ENCODE measurements at places on chromosomes 5 and 9. TPM values are rescaled to one million over a fixed set of nuclear protein-coding genes. Genes with fewer than 3 reads are reported as not detected.

The LCNL1 gene
- 3.0 TPM for total RNA-seq

The STRBP gene
- total RNA-seq = 13.1 TPM

The MAP1B gene
- 207 TPM for total RNA-seq

The FOXD1 gene
- total RNA-seq = 73.4 TPM

The GFPT2 gene
- total RNA-seq = 80.0 TPM

The GLRA1 gene
- not detected for total RNA-seq

The BHMT gene
- not detected for total RNA-seq

The ZNF300 gene
- total RNA-seq = 7.7 TPM

The CCDC192 gene
- not detected for total RNA-seq

DNA sequence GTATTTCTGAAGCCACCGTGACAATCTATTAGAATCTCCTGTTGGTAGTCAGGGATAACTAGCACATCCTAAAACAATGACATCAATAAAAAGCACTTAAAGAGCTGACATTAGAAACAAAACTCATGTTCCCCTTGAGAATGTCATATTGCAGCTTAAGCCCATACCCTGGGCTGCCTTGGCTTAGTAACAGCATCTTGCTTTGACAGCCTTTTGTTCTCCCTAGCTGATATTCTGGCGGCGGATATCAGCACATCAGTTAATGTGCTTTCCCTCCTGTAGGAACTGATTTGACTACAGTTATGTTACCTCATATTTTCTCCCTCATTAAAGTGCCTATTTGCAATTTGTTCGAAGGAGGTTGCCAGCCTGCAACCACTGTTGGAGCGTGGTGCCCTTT lies 214.1 kb downstream of the CD180 start:
- no peak for DNase-seq

DNA sequence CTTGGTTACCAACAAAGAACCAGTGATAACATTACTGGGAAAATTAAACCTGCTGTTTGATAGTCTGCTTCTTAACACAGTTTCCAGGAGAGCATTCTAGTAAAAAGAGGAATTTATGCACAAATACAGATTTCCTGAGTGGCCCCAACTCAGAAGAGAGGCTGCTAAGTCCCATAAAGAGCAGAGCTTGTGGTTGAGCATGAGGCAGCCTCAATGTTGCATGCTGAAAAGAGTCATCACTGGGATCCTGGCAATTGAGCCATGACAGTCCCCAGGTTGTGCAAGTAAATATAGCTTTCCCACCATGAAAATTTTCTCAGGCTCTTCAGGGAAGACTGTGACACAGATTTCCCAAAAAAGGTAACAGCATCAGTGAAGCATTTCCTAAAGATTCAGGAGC lies 47.5 kb upstream of the ADRB2 start:
- DNase-seq = no peak

GRCh38 chr9:99822109-99822805 lies 572 bp downstream of the NR4A3 start:
- no peak for DNase-seq

DNA sequence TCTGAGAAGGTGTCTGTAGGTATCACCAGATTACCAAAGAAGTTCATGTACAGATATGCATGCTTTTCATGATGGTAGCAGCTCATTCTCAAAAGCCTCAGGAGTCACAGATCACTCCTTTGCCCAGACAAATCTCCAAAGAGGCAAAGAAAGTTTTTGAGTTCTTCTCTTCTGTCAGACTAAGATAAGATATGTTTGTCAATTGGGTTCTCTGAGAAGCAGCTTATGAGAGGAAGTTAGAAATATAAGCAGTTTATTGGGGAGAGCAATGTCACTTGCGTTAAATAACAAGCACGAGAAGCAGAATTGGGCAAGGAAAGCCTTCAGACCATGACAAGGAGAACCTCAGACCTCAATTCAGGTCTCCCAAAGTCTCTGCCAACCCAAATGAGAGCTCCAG lies 219.2 kb upstream of the KLF4 start:
- no peak for DNase-seq

DNA sequence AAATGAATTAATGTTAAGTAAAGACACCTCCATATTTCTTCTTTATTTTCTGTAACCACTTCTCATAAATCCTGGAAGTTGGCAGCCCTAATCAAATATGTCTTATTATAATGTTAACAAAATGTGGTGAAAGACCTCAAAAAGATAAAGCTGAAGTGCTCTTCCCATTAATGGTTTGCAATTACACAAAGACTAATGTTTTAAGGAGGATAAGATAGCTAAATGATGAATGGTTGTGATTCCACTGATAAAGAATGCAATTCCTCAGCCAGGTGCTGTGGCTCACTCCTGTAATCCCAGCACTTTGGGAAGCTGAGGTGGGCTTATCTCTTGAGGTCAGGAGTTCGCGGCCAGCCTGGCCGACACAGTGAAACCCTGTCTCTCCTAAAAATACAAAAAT lies 125.8 kb upstream of the SNX2 start:
- DNase-seq = no peak

GRCh38 chr9:6229619-6230018 lies 14.0 kb downstream of the IL33 start:
- no peak for DNase-seq

DNA sequence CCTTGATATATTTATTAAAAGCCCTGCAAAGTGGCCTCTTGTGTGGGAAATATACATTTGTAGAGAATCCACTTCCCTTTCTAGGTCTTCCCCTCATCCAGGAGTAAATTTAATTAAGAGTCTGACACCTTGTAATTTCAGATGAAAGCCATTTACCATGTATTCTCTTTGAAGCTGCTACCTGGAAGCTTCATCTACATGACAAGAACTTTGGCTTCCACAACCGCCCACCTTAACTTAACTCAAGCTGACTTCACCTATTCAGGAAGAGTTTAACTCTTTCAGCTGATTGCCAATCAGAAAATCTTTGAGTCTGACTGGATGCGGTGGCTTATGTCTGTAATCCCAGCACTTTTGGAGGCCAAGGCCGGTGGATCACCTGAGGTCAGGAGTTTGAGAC lies 899.9 kb downstream of the TAF11L14 start:
- no peak for DNase-seq

GRCh38 chr5:10599862-10600284 lies 36.0 kb downstream of the ANKRD33B start:
- DNase-seq = peak; percentile 4

- DNase-seq = no peak
Observed at GRCh38 chr5:155540000-155540595, 526.5 kb downstream of the KIF4B start.

- DNase-seq = peak; percentile 91
Observed at GRCh38 chr9:87725900-87726709, at the start of gene CTSL. TSS of gene CTSL (plus strand) at chr9:87726119. CDS start at chr9:87727604, 1,485 bp downstream.

- DNase-seq = no peak
Observed at GRCh38 chr9:91258451-91258850, 103.3 kb downstream of the AUH start.

- DNase-seq = no peak
Observed at GRCh38 chr5:111229221-111229835, 5.1 kb downstream of the CAMK4 start.

DNA sequence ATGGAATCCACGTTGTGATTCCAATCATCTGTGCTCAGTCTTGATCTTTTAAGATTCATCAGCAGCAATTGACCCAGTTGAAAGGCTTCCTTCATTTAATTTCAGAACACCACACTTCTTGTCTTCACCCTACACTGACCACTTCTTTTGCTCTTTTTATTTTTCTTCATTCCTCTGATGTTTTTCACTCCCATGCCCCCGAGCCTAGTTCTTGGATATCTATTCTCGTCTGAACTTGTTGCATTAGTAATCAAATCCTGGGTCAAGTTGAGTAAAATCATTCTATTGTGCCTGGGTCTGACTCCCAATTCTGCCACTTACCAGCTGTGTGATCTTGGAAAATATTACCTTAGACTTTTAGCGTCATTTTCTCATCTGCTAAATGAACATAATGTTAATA lies 356.5 kb downstream of the CDH12 start:
- DNase-seq = no peak

DNA sequence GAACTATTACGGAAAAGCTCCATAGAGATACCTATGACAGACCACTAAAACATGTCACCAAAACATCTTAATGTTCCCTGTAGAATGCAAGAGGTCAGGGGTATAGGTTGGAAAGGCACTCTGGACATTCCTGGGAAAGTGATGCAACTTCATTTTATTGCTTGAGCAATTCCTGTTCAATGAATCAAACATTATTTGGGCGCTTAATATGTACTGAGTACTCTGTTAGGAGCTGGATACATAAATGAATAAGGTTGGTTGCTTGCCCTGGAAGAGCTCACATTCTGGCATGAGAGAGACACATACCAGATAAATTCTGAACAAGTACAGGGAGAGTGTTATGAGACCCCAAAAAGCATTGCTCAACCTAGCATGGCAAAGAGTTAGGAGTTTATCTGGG lies 408.9 kb upstream of the DMAC1 start:
- no peak for DNase-seq
